ENCODE measurements at places on chromosomes 13 and 19.

DNA sequence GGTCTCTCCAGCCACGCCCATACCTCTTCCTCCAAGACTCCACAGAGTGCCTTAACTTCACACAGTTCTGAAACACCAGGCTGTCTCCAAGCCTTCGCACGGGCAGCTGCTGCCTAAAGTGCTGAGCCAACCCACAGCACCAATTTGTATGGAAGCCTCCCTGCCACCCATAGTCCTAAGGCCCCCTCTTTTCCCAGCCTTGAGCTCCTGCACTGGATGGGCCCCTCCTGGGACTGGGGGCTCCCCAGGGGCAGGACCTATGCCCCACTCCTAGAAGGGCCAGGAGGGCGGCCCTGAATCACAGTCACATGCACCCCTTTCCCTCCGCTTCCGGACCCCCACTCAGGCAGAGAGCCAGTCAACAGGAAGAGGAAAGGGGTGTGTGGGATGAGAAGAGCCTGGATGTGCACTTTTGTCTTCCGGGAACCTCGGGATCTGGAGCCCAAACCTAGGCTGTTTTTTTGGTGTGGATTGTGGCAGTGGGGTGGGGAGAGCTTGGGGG is 5.1 kb upstream of the FCER2 start:
- DNase-seq: no peak

- no peak for DNase-seq
Measured at GRCh38 chr13:46756977-46757376, 40.0 kb downstream of the ESD start.

GRCh38 chr19:11041966-11042627 is 47.2 kb upstream of the LDLR start:
- DNase-seq: no peak

DNA sequence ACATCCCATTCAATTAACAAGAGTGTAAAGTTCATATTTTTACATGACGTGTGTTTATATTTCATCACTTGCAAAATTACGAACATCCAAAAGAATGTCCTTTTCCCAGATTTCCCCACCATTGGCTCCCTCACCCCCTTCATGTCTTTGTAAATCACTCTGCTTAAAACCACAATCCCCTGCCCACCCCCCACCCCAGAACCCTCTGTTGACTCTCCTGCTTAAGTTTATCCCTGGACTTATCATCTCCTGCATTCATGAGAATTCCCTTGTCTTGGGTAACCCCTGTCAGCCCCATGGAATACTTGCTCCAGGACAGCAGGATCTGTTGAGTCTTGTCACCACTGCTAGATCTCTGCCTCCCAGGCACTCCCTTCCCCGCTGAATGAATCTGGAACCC is 109.9 kb downstream of the COL4A1 start:
- DNase-seq: no peak

GRCh38 chr13:30735025-30735871 is at the start of gene ALOX5AP:
TSS of gene ALOX5AP (plus strand) at chr13:30735543. CDS start at chr13:30735606, 63 bp downstream.
- no peak for DNase-seq

GRCh38 chr13:35826626-35827254 is 304.4 kb downstream of the DCLK1 start:
- DNase-seq: no peak

DNA sequence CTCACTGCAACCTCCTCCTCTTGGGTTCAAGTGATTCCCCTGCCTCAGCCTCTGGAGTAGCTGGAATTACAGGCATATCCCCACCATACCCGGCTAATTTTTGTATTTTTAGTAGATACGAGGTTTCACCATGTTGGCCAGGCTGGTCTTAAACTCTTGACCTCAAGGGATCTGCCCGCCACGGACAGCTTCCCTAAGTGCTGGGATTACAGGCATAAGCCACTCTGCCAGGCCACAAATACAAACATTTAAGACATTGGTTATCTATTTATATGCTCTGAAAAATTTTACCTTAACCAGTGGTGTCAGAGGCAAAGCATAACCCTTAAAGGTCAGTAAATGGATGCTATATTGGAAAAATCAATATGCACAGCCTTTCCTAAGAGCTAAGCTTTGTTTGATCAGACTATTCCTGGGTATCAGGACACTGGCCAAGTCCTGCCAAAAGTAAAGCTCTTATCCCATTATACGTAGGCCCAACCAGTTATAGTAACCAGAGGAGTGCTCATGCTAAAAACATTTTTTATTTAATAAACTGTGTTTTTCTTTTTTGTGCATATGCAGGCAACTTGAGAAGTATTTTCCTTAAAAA is 56.4 kb upstream of the STARD13 start:
- DNase-seq: no peak

- DNase-seq: no peak
Measured at GRCh38 chr19:47107202-47107952, 6.2 kb downstream of the ZC3H4 start.

DNA sequence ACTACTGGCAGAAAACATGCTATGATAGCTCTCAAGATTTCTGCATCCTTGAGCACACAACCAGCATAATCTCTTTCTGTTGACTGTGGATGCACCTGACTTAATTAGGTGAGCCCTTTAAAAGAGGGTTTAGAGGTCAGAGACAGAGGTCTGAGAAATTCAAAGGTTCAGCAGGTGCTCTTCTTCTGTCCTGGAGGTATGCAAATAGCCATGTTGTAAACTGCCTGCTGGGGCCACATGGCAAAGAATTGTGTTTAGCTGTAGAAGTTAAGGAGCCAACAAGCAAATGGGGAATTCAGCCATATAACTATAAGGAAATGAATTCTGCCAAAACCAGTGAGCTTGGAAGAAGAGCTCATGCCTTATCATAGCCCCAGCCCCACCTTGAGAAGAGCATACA is 11.6 kb upstream of the DCLK1 start:
- DNase-seq: no peak

- no peak for DNase-seq
Measured at GRCh38 chr13:107035778-107036177, 467.8 kb upstream of the ARGLU1 start.

DNA sequence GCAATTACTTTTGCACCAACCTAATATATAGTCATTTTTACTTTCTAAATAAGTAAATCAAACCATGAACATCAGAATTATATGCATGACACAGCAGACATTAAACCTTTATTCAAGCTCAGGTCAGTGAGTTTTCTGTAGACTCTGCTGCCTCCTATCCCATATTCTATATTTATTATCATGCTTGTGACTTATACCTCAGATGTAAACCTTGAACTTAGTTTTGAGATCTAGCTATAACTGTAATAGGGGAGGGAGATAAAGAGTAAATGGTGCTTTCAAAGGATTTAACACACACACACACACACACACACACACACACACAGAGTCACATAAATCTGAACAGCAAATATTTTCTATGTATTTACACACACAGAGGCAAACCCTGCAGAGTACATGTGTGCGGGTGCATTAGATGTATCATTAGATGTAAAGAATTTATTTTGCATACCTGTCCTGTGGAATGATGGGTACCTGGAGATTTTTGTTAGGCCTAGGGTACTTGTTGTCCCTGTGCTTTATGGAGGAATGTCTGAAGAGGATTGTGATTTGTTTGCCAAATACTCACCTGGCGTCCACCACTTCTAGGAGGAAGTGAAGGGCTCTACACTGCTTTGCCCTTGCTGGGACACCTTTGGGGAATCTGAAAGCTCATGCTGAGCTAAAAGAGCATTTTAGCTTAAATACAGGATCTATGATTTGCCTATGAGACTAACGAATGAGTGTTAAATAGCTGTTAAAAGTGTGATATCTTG is 521.9 kb downstream of the KLF5 start:
- DNase-seq: no peak

GRCh38 chr19:18421371-18421959 is 2.3 kb downstream of the SSBP4 start:
- DNase-seq: no peak

- DNase-seq: peak; percentile 98
Measured at GRCh38 chr19:58466760-58467589, at the start of gene ZNF324. TSS of gene ZNF324 (plus strand) at chr19:58467080. CDS start at chr19:58469186, 2,106 bp downstream.

GRCh38 chr19:55467236-55468053 is 2.9 kb upstream of the C19orf85 start:
- peak; percentile 67 for DNase-seq

DNA sequence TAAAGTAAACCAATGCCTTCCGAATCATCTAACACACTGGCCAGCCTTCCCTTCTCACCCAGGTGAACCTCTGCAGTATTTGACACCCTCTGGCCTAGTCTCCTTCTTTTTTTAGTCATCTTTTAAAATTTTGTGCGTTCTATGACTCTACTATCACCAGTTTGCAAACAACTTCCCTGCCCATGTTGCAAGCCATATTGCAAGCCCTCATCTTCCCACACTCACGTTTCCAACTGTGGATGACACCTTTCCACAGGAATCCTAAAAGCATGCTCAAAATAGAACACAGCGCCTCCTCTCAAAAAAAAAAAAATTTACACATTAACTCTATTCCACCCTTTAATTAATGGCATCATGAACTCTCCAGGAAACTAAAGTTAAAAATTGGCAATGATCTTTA is 440.1 kb downstream of the EFNB2 start:
- DNase-seq: no peak

DNA sequence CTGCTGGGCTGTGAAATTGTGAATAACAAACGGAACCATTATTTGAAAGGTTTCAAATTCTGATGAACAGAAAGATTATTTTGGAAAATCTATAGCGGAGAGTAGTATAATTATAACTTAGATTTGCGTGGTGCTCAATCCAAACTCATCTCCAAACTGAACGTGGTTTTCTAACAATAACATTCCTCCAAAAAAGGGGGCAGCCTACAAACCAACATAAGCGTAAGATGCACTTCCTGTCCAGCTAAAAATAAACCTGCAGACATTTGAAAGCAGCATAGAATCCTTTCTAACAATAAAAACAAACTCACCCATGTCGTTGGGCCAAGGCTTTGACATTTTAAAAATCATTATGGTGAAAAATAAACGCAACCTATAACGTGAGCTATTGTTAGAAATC is 178.4 kb downstream of the COL4A1 start:
- DNase-seq: no peak

DNA sequence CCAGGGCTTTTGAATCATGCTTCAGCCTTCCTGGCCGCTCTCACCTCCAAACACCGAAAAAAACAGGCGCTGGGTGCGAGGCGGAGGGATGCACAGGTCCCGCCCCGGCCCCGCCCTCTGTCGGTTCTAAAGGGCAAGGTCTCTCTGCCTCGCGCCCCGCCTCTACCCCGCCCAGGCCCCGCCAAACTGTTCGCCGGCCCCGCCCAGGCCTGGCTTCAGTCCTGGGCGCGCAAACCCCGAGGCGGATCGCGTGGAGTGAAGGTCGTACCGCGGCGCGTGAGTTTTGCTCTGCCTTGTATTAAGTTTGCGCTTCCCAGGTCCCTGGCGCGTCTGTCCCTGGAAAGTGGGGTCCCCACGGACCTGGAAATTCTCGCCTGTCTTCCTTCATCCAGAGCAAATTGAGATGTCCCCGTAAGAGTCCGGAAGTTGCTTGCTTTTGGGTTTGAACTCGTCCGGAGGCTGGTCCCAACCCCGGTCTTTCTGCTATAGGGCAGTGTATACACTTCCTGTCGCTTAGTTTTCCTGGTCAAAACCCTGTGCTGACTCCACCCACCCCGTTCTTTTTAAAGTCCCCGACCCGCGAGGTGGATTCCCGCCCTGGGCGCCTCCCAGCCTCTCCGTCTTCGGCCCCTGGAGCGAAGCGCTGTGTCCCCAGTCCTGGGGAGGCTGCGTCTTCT is 8.4 kb downstream of the ZNF808 start:
- DNase-seq: peak; percentile 89

- no peak for DNase-seq
Measured at GRCh38 chr13:41648314-41648935, 191.1 kb downstream of the RGCC start.

GRCh38 chr13:112643759-112644459 is 45.9 kb upstream of the ATP11A start:
- DNase-seq: no peak

GRCh38 chr19:7540761-7541474 is 5.4 kb downstream of the PNPLA6 start:
- peak; percentile 51 for DNase-seq

GRCh38 chr13:58238972-58239773 is 607.6 kb downstream of the PCDH17 start:
- DNase-seq: no peak

- no peak for DNase-seq
Measured at GRCh38 chr13:79457948-79458347, 23.0 kb upstream of the NDFIP2 start.
